CMK (cell line): ENCODE measurements at places on chromosomes 1 and 21.

GRCh38 chr21:42653231-42654061, at the start of gene PDE9A:
Gene PDE9A (plus strand): TSS chr21:42653621. CDS start chr21:42653815, 194 bp downstream.
- no peak for DNase-seq

- no peak for DNase-seq
Measured at GRCh38 chr1:15559189-15559810, 25.6 kb downstream of the AGMAT start.

DNA sequence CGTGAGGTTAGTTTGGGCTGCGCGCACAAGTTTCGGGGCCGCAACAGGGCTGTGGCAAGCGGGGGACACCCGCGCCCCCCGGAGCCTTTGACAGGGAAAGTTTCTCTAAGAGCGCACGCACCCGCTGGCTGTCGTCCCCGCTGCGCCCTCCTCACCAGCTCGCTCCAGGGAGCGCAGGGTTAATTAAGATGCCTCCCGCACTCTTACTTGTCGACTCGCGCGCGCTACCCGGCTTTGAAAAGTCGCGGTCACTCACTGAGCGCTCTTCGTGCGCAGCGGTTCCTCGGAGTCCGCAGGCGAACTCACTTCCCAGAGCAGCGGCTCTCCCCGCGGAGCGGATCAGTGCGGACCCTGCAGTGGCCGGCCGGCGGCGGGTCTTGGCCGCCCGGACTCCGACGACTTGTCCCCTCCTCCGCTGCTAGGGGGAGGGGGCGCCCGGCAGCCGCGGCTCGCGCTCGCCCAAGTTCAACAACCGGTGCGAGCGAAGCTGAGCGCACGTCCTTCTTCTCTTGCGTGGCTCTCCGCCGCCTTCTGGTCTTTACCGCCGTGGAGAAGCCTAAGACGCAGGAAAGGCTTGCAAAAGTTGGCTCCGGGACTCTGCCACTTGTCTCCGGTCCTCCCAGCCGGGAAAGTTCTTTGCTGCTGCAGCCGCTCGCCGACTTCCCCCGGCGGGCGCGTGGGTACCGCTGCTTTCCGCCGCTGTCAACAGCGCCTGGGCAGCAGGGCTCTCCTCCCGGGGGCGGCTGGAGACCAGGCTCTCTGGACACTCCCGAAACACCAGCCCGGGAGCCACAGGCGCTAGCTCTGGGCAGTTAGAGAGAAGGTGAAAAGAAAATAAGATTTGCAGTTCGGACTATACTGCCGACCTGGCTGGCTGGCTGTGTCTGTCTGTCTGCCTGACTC, 506 bp downstream of the JUN start:
- DNase-seq = peak; percentile 18

DNA sequence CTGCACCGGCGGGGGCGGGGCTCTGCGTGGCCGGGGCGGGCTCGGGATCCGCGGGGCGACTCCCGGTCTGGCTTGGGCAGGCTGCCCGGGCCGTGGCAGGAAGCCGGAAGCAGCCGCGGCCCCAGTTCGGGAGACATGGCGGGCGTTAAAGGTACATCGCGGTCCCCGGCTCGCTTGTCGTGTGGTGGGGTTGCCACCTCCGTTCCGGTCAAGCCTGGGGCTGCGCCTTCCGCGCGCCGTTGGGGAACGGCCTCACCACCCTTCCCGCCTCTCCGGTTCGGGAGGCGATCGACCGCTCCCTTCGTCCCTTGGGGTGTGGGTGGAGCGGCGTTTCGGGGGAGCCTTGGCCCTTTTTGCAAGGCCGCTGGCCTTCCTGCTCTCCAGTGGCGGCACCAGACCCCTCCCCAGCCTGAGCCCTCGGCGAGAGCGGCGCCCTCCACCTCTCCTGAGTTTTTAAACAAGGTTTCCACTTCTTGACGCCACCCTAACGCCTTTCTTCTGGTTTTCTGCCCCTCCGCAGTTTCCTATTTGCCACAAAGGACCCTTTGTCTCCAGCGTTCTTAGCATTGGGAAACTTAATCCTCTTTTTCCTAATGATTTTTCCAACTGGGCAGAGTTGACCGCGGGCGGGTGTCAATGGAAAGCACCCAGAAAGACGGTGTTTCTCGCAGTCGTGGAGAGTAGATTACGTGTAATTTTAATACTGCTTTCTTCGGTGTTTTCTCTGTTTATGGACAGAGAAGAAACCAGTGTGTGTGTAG, at the start of the genes LEPR and LEPROT:
LEPR (plus strand) TSS at position 79 of the 761 bp plus-strand sequence. CDS start 144,898 bp downstream, outside the sequence.
LEPROT (plus strand) TSS at position 79 of the 761 bp plus-strand sequence; CDS start at position 136, 57 bp downstream.
- DNase-seq = no peak

GRCh38 chr1:61012341-61012761, 70.0 kb upstream of the NFIA start:
- no peak for DNase-seq

- no peak for DNase-seq
Measured at GRCh38 chr1:46401964-46402626, 8.0 kb downstream of the FAAH start.

GRCh38 chr21:45655124-45655523, 11.6 kb downstream of the PCBP3 start:
- no peak for DNase-seq

DNA sequence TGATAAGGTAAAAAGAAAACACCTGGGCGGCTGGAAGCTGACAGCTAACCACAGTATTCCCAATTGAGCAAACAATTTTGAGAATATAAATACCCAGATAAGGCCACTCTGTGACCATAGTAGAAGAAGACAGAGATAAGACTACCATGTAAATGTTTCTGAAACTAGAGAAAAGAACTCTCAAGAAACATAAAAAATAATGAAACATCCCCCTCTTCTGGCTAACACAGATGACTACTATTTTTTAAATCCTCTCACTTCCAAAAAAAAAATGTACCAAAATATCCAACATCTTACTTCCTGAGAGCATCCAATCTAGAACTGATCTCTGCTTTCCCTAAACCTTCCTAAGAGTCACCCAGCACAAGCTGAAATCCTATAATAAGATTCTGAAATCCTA, 125.9 kb downstream of the HFM1 start:
- no peak for DNase-seq

- peak; percentile 81 for DNase-seq
Measured at GRCh38 chr21:42461881-42462877, 33.8 kb downstream of the RSPH1 start.

DNA sequence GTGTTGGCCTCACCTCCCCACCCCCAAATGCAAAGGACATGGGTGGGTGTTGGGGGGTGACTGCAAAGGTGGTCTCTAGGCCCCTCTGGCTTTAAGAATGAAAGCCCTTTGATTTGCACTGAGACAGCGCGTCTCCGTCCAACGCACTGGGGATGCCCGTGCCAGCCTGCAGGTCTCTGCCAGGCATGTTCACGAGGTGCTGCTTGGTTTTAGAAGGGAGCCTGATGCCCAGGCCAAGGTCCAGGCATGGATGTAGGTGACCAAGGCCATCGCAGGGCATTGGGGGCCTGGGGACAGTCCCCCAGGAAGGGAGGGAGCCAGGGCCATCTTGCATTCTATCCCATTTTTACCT, 363.6 kb upstream of the VAMP3 start:
- no peak for DNase-seq

DNA sequence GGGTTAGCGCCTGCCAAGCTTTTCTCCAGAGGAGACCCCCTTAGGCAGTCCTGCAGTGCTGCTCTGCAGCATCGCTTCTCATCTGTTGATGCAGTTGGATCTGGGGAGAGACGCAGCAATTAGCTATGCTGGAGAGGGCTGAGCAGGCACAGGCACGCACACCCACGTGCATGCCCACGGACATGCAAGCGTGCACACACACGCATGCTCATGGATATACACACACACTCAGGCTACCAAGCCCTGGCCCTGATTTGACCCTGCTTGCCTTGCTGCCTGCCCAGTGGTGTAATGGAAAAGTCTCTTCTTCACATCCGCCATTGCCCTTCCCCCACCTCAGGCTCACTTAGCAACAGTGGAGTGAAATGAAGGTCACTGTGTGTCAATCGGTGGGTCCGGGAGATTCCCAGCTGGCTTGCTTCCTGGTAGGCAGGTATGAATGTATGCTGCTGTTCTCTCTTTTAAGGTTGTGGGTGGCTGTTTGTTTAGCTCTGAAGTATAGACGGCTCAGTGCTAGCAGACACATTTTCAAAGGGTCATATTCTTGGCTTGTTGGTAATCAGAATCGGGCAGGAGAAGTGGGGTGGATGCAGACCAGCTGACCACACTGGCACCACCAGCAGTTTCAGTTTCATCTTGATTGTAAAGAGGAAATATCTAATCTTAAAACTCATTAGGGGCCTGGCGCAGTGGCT, 9.5 kb downstream of the ATP1B1 start:
- no peak for DNase-seq

GRCh38 chr1:199041173-199041914, 402.5 kb downstream of the PTPRC start:
- peak; percentile 100 for DNase-seq

GRCh38 chr1:163071405-163072255, 2.5 kb downstream of the RGS4 start:
- DNase-seq = peak; percentile 25
